ENCODE measurements at places on chromosomes 12 and 14.
A peak's percentile ranks its signal among the peaks of the same experiment; 100 is the strongest.

DNA sequence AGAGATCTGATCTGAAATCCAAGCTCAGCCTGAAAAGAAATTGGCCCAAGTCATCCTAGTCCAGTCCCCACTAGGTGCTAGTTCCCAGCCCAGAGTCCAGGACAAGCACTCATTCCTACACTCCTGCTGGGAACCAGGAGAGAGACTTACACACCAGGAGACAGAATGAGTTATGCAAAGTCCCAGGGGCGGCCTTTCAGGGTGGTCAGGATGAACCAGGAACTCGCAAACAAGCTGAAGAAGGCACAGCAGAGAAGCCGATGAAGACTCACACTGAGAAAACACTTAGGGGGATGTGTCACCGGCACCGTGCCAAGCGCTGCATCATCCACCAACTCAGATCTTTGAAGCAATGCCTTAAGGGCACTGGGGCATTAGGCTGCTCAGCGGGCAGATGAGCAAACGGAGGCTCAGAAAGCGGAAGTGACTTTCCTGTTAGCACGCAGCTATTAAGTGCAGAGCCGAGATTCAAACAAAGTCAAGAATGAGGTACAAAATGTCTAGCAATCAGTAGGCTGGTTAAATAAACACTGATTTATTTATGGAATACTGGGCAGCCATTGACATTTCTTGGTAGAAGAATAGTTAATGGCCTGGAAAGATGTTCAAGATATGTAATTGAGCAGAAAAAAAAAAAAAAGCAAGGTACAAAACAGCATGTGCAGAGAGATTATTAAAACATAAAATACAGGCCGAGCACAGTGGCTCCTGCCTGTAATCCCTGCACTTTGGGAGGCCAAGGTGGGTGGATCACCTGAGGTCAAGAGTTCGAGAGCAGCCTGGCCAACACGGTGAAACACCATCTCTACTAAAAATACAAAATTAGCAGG, 78.7 kb downstream of the LRRC74A start:
- DNase-seq: peak; percentile 78

- no peak for DNase-seq
Observed at GRCh38 chr12:93347054-93347785, 30.5 kb upstream of the NUDT4 start.

DNA sequence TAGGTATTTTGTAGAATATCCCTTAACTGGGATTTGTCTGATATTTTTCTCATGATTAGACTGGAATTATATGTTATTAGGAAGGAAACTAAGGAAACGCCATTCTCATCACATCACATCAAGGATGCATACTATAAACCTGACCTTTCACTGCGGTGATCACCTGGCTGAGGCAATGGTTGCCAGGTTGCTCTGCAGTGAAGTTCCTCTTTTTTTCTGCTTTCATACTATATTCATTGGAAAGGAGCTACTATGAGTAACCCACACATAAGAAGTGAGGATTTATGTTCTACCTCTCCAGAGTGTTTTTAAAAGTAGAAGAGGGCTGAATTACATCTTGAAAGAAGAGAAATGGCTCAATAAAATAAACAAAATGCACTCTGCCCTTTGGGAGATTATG, 31.0 kb upstream of the GRIP1 start:
- DNase-seq: no peak

- DNase-seq: no peak
Observed at GRCh38 chr12:68324531-68324930, 7.6 kb downstream of the MDM1 start.

GRCh38 chr12:12319451-12320183, 30.4 kb downstream of the MANSC1 start:
- DNase-seq: no peak

- no peak for DNase-seq
Observed at GRCh38 chr14:79376557-79376956, 834.7 kb downstream of the DIO2 start.

DNA sequence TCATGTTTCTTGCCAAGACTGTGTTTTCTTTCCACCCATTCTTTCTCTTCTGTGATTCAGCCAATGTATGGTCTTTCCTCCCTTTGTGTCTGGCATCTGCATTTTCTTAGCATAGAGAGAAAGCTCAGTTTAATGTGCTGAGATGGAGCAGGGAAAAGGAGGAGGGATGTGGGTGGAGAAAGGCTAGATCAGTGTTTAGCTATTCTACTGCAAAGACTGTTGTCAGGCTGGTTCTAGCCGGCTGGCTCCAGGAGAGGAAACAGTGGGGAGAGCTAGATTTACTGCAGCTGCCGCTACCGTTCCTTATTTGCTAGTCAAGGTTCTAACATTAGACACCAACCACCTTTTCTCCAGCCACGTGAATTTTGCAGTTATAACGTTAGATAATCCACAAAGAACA, 5.2 kb upstream of the RIMKLB start:
- DNase-seq: no peak

GRCh38 chr12:56954057-56954957, 3.1 kb downstream of the RDH16 start:
- no peak for DNase-seq

- DNase-seq: no peak
Observed at GRCh38 chr12:68259318-68259940, 6.0 kb upstream of the IL22 start.

GRCh38 chr12:109277899-109278762, 31.0 kb downstream of the FOXN4 start:
- DNase-seq: no peak

DNA sequence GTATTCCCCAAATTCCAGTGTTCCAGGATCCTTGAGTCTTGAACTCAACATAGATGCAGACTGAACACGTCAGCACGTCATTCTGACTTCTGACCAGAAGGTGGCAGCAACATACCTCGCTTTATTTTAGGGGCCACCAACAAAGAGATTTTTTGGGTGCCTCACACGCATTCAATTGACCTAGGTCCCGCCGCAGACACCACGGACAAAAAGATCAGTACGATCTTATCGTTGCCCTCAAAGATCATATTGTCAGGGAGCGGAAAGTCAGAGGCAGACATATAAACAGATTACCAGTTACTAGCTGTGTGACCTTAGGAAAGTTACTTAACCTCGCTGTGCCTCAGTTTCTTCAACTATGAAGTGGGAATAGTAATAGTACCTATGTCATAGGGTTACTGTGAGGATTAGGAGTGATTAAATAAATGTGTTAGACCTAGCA, 6.5 kb upstream of the PRPH start:
- DNase-seq: no peak

- DNase-seq: no peak
Observed at GRCh38 chr14:92967346-92967926, 44.5 kb downstream of the CHGA start.

DNA sequence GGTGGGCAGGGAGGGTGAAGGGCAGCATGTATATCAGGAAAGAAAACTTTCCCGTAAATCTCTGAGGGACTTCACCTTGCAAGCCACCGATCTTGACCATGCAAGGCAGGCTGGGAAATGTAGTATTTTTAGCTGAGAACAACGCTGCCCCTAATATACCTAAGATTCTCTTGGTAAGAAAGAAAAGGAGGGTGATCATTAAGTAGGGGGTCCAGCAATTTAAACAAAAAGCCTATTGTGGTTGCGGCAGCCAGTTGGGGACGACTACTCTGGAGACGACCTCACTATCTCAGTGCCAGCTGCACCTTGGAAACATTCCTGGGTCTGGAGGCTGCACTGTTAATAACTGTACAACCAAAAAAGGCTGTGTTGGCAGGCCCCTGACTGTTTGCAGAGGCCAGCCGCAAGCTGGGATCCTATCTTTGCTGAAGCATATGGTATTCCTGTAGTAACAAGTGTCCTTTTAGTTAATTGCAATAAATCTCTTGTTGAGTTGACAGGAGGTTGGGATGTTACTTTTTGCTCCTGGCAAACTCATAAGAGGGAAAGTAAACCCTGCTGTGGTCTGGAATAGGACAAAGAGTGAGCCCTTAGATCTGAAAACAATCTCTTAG, 6.4 kb downstream of the APOLD1 start:
- no peak for DNase-seq

DNA sequence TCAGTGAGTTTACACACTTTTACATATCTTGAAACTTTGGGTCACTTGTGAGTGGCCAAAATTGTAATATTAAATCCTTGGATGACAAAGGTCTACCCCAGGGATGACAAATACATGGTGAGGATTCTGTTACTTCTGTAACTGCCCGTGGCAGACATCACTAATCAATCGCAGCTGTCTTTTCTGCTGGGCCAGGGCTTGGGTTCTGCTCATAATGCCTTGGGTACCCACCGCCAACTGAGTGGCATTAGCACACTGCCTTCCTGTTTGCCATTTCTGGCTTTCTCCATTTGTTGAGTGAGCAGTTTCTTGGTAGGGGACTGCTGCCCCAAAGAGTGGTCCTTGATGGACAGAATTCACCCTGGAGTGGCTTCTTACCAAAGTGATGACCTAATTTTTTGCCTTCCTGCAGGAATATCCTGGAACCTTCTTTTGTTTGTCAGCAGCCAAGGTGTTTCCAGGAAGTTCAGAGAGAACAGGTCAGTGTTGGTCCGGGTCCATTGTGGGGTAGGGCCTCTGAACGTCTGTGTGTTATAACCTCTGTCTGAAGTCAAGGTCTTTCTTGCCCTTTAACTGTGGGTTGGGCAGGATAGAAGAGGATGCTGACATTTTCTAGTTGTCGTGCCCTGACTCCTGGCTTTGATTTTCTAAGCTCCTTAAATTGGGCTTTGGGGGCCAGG, 6.2 kb downstream of the TSPAN9 start:
- DNase-seq: no peak

DNA sequence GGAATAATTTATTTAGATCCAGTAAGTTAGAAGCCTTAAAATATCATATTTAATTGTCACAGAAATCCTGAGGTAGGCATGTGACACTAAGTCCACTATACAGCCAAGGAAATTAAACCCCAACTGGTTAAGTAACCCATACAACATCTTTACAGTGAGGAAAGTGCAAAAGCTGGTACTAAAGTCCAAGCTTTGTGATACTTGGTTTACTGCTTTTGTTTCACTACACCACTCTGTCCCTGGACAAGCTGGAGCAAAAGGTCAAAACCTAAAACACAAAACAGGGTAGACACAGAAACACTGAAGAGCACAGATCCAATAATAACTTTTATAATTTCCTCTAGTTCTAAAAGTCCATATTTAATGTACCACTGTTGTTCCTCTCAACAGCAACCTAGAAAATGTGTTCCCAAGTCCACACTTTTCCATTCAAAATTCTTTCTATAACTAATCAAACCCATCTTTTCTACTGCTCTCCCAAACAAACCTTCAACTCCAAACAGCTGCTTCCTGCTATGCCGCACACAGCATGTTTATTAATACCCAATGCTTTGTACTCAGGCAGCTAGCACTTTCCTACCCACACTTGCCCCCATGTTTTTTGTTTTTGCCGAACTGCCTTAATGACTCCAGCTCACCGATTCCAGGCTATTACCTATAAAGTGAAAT, 90.9 kb downstream of the MED13L start:
- DNase-seq: no peak

DNA sequence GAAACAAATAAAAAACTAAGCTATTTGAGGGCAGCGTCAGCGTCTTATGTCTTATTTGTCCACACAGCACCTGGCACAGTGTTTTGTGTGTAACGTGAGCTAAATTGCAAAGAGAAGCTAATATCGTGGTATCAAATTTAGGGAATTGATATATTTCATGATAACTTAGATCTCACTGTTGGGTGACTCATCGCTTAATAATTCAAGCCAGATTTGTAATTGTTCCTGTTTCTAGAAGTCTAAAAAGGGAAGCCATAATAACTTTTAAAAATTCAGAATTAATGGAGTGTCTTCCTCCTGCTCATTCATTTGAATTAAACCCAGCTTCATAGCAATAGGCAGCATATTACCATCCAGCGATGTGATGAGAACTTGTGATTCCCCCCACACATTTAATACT, 214.7 kb downstream of the PDZRN4 start:
- DNase-seq: no peak

DNA sequence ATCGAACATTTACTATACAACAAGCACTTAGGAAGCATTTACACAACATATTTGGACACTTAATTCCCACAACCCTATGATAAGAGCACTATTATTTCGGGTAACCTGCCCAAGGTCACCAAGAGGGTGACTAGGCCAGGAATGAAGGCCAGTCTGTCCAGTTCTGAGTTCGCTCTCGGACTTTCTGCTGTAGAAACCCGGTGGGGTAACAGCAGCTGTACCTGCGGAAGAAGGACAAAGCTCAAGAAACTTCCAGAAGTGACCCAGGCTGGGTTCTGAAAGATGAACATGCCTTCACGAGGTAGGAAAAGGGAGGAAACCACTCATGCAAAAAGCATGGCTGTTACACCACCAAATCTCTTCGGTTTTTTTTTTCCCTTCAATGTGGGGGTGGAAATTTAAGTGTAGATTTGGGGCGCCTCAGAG, 10.8 kb downstream of the PLA2G1B start:
- DNase-seq: no peak

DNA sequence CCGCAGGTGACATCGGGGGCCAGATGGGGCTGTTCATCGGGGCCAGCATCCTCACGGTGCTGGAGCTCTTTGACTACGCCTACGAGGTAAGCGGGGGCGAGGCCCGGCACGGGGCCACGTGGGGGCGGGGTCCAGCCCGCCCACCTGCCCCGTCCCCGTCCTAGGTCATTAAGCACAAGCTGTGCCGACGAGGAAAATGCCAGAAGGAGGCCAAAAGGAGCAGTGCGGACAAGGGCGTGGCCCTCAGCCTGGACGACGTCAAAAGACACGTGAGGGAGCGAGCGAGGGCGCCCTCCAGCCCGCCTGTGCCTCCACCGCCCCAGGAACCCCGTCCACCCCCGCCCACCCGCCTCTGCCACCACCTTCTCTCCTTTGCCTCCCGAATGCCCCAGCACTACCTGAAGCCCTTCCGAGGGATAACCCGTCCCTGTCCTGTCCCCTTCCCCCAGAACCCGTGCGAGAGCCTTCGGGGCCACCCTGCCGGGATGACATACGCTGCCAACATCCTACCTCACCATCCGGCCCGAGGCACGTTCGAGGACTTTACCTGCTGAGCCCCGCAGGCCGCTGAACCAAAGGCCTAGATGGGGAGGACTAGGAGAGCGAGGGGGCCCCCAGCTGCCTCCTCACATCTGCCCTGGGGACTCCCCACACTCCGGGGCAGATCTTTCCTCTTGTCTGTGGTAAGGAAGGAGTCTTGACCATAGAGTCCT, 3.9 kb upstream of the SMARCD1 start:
- no peak for DNase-seq

- no peak for DNase-seq
Observed at GRCh38 chr14:78253986-78254385, 83.8 kb downstream of the NRXN3 start.

GRCh38 chr14:102802834-102803523, 25.7 kb downstream of the TRAF3 start:
- no peak for DNase-seq

Measured in stimulated activated CD4-positive, alpha-beta T cell treated with anti-CD3 and anti-CD28 coated beads, Interleukin-15, amount 100 ng/mL, for 48 hours (primary cell).